ENCODE measurements at places on chromosomes 11 and 22. TPM values are rescaled to one million over a fixed set of nuclear protein-coding genes. Genes with fewer than 3 reads are reported as not detected.

DNA sequence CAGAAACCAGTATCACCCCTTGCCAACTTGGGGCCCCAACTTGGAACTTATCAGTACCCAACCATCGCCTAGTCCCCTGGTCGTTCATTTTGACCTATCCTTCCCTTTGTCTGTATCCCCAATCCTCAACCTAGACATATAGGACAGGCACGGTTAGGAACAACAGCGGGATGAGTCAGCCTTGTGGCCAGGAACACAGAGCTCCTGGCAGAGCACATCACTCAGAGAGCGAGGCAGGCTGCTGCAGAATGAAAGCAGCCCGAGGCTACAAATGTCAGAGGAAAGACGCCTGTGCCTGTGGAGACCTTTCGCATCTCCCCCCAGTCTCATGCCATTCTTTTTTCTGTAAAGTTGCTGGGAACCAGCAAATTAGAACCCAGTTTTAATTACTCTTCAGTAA is 14.6 kb downstream of the DKK3 start:
- no peak overlapping the region for H3K27ac ChIP-seq
- H3K36me3 ChIP-seq: no peaks in the 10 kb centered on the region
- no peaks in the 10 kb centered on the region for H3K4me1 ChIP-seq
- no peak overlapping the region for H3K4me3 ChIP-seq

DNA sequence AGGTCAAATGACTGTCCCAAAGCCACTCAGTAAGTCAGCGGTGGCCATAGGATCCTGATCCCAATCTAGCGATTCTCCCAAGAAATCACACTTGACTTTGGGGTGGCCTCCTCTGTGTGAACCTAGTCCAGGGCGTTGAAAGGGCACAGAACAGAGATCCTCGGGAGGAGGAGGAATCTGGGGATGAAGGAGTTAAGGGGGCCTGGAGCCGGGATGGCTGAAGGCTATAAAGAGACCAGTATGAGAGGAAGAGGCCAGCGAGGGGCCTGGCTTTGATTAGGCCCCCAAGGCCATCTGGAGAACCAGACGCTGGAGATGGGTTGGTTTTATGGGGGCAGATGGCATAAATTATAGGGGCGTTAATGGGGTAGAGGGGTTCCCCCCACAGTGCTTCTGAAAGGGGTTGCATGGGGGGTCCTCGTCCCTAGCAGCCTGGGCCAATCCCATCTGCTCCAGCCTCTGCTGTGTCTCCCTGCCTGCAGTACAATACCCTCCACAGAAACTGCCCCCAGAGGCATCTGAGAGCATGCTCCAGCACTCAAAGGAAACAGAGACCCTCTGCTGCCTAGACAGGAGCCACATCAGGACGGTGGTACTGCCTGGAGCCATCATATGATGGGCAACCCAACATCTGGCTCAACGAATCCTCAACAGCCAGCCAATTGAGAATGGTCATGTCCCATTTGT is 35.2 kb upstream of the TRIM29 start:
- H3K27me3 ChIP-seq: no peaks in the 10 kb centered on the region
- no peak overlapping the region for H3K27ac ChIP-seq
- H3K4me3 ChIP-seq: no peak overlapping the region
- no peaks in the 10 kb centered on the region for H3K4me1 ChIP-seq

DNA sequence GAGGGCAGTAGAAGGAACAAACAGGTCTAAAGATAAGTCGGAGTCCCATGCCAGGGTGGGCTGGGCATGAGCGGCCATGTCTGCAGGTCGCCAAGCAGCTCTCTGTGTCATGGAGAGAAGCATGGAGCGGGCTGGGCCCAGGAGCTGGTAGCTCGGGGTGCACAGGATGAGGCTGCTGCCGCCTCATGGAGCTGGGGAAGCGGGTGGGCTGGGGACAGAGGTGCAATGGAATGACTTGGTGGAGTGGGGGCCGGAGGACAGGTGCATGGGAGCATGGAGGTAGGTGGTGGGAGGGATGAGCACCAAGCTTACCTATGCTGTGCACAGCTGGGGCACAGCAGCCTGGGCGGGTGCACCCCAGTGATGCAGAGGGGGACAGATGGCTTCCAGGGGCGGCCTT is 3.6 kb downstream of the NRXN2 start:
- no peak overlapping the region for H3K4me3 ChIP-seq
- H3K4me1 ChIP-seq: no peaks in the 10 kb centered on the region
- H3K27me3 ChIP-seq: peaks cover 9% of the 10 kb centered on the region
- DNase-seq: no peak
- no peaks in the 10 kb centered on the region for H3K36me3 ChIP-seq

DNA sequence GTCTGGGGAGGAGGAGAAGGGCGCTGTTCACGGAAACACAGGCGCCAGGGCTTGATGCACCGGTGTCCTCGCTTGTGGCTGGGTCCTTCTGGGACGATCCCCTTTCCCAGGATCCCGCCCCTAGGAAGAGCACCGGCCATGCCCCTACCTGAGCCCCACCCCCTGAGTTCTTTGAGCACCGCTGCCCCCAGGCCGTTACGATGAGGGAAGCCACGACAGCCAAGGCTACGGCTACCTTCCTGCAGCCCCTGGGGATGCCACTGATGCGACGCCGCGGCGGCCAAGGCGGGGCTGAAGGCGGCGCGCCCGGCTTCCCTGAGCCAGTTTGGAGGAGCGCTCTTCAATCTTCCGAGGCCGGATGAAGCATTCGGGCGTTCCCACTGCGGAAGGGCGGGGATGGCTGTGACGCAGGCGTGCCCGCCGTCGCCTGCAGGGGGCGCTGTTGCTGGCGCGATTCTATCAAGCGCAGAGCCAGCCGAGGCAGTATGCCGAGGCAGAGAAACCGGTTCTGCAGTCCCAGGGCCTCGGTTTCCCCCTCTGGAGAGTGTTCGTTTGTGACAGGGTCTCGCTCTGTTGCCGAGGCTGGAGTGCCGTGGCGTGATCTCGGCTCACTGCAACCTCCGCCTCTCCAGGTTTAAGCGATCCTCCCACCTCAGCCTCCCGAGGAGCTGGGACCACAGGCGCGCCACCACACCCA is 9.7 kb upstream of the NEFH start:
- H3K4me1 ChIP-seq: no peaks in the 10 kb centered on the region
- no peak overlapping the region for H3K27ac ChIP-seq
- H3K27me3 ChIP-seq: no peaks in the 10 kb centered on the region
- no peak overlapping the region for H3K4me3 ChIP-seq
- no peaks in the 10 kb centered on the region for H3K36me3 ChIP-seq

DNA sequence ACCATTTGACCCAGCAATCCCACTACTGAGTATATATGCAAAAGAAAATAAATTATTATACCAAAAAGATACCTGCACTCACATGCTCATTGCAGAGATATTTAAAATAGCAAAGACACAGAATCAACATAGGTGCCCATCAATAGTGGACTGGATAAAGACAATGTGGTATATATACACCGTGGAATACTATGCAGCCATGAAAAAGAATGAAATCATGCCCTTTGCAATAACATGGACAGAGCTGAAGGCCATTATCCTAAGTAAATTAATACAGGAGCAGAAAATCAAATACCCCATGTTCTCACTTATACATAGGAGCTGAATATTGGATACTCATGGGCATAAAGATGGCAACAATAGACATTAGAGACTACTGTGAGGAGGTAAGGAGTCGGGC is 68.7 kb downstream of the DLG2 start:
- no peaks in the 10 kb centered on the region for H3K27me3 ChIP-seq
- no peak overlapping the region for H3K27ac ChIP-seq
- H3K4me3 ChIP-seq: no peak overlapping the region
- no peaks in the 10 kb centered on the region for H3K4me1 ChIP-seq
- H3K36me3 ChIP-seq: no peaks in the 10 kb centered on the region

GRCh38 chr11:21820176-21820575 is 372.7 kb upstream of the ANO5 start:
- no peak for DNase-seq
- no peaks in the 10 kb centered on the region for H3K36me3 ChIP-seq
- H3K4me1 ChIP-seq: no peaks in the 10 kb centered on the region
- no peak overlapping the region for H3K27ac ChIP-seq
- H3K27me3 ChIP-seq: no peaks in the 10 kb centered on the region

DNA sequence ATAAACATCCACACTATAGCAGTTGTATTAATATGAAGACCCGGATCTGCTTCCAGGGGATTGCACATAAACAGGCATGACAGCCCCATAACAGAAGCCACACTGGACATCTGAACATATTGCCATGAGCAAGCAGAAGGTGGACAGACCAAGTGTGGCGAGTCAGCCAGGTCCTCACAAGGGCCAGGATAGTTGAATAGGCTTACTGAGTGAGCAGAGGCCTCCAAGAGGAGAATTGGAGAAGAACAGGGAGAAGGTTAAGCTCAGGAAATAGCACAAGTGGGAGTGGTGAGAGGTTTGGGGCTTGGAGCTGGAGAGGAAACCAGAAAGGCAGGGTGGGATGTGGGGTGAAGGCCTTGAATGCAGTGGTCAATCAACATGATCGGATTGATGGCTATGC is 10.8 kb downstream of the SLC35C1 start:
- no peak overlapping the region for H3K27ac ChIP-seq
- H3K36me3 ChIP-seq: no peaks in the 10 kb centered on the region
- no peak overlapping the region for H3K4me3 ChIP-seq
- no peak for DNase-seq

Gene SLC25A18
- not detected for total RNA-seq

Gene FAM227A
- 1.5 TPM for total RNA-seq

DNA sequence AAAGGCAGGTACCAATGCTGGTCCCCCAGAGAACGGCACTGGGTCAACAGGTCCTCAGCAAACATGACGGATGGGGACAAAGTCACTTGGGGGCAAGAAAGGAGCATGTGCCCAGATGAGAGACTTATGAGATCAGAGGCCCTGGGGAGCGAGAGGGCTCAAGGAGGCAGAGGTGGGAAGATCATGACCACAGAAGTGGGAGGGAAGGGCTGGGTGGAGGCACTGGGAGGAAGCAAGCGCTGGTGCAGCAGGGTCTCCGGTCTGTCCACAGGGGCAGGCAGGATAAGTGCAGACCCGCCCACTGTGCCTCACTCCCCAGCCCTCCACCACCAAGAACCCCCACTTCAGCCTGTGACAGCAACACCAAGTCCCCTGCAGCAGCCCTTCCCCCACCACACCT is 10.9 kb downstream of the ELFN2 start:
- DNase-seq: no peak
- peaks cover 2% of the 10 kb centered on the region for H3K27me3 ChIP-seq
- H3K4me3 ChIP-seq: no peak overlapping the region
- H3K4me1 ChIP-seq: peaks cover 5% of the 10 kb centered on the region
- H3K36me3 ChIP-seq: no peaks in the 10 kb centered on the region
- H3K27ac ChIP-seq: no peak overlapping the region

All from uterus (tissue), 4 donors.